ENCODE measurements at places on chromosomes 6 and 20. TPM values are rescaled to one million over a fixed set of nuclear protein-coding genes. Genes with fewer than 3 reads are reported as not detected.

DNA sequence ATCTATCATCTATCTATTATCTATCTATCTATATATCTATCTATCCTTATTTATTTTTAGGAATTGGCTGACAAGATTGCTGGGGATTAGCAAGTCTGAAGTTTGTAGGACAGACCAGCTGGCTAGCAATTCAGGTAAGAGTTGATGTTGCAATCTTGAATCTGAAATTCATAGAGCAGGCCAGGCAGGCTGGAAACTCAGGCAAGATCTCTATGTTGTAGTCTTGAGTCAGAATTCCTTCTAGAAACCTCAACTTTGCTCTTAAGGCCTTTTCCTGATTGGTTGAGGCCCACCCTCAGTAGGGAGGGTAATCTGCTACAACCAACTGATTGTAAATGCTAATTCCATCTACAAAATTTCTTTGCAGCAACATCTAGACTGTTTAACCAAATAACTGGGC lies 19.2 kb downstream of the MAPK13 start:
- DNase-seq, result no peak

DNA sequence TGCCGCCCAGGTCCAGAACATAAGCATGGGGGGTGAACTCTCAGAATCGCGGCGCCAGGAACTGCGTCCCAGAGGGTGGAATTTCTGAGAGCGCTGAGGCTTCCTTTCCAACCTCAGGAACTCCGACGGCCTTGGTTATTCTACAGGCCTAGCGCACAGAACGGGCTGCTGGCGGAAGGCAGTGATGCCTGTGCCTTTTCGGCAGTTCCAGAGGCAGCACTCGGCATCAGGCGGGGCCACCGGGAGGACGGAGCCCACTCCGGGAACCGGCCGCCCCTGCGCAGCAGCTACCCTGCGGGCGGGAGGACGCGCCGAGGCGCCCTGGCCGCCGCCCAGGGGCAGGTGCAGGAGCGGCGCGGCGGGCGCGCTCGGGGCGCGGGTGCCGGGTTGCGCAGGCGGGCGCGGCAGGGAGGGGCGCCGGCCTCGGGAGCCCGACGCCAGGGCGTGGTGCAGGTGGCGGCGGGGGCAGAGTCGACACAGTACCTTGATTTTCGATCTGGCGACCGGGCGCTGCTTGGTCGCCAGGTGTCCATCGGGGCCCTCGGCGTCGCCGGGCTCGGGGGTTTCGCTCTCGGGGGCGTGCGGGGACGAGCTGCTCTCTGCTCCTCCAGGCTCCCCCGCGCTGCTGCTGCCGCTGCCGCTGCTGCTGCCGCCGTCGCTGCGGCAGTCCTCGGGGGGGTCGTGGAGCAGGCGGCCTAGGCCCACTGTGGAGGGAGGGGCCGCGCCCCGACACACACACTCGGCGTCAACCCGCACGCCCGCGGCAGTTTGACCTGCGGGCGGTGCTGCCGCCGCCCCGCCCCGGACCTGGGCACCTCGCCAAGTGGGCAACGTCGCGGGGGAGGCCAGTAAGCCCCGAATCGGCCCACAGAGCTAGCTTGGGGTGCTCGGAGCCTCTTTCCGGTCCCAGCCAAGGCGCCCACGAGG lies 1.3 kb downstream of the OVOL2 start:
- DNase-seq, result no peak

DNA sequence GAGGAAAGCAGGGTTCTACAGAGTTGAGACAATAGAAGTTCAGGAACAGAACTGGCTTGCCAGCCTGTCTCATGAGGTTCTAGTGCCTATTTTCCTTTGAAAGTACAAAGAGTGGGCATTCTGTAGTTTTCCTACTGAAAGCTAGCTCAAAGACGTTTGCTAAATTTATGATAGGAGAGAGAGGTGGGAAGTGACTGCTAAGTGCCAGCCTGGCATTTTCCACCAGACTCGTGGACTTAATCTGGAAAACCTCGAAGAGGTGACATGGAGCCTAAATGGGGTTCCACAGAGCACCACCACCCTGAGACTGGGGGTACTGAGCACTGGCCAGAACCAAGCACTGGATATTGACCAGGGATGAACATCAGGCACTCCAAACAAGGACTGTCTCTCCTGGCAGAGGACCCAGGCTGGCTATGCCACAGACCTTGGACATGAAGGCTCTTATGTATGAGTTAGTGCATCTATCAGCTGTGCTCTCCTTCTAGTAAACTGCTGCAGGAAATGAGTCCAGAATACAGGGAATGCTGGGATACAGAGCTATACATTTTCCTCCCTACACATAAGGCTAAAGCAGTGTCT lies 7.1 kb downstream of the PEX6 start:
- no peak for DNase-seq

DNA sequence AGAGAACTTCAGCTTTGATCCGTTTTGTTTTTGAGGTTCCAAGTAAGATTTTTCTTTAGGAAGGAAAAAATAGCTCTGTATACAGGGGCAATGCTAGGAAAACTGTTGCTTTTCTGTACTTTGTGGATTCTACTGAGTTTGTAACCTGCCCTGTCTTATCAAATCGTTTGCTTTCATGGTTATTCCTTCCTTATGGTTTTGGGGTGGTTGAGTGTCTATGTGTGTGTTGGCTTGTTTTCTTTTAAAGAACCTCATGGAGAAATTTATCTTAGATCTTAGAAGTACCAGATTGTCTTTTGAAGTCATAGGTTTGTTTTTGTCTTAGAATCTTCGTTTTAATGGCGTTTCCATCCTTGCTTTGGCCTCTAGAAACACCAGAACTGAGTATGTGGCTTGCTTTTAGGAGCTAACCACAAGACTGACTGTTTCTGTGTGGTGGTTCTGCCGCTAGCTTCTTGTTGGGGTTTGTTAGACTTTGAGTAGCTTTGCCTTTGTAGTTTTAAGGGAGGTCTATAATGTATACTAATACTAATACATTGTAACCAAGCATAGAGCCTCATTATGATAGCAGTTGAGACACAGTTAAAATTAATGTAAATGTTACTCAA lies 86.8 kb downstream of the RPP40 start:
- no peak for DNase-seq

GRCh38 chr20:48308232-48308781 lies 519.5 kb downstream of the PREX1 start:
- DNase-seq, result no peak

DNA sequence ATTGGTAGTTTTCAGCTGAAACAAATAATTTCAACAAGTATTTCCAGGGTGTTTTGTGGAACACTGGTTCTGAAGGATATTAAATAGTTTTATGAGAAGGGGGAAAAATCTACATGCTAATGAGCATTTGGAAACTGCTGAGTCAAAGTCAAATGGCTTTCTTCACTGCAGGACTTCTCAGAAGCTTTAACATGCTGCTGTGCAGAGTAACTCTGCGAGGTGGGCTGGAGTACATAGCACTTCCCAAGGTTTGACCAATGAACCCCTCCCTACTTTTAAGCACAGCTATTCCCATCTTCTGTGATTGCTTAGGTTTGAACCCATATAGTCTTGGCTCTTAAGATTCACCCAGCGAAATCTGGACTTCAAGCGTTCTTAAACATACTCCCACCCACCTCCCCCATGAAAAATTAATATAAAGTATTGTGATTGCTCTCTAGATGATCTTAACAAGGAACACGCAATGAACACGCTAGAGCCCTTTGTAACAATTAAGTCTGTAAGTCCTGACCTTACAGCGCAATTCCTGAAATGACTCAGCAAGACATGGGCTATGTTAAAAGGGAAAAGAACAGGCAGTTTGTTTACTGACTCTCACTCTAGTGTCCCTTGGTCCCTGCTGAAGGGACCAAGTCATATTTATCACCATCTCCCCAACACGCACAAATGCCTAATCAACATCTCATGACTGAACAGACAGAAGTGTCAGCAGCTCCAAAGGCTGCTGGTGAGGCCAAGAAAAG lies 105.2 kb downstream of the NFATC2 start:
- DNase-seq, result no peak

DNA sequence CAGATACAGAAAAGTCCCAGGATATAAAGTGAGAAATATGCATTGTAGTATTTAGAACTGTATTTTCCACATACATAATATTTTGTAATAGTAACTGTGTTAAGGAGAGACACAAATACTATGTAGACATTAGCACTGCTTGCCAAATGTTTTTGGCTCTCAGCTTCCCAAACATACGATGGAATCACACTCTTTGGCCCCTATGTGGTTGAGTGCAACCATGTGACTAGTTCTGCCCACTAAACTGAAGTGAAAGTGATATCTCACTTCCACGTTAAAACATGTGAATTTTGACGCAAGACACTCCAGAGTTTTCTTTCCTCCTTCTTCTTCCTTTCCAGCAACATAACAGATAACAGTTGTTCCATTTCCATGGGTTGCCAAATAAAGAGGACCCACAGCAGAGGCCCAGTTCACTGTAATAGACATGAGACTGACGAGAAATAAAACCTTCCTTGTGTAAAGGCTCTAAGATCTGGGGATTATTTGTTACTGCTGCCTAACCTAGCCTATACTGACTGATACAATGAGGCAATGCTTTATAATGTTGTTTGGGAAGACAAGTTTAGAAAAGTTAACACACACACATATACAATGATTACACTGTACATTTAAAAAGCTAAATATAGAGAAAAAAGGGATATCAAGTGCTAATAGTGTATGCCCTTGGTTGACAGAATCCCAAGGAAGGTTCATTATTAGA lies 97.2 kb downstream of the PTPRT start:
- DNase-seq, result no peak

- DNase-seq, result no peak
These were observed 20.2 kb downstream of the NTSR1 start for GRCh38 chr20:62728781-62729300.

The NOX3 gene
- total RNA-seq, result not detected

The HTR1B gene
- 0.43 TPM for total RNA-seq

The FAM184A gene
- total RNA-seq, result 1.2 TPM

Data from epithelial cell of proximal tubule (primary cell).